Stimulated activated CD4-positive, alpha-beta T cell treated with anti-CD3 and anti-CD28 coated beads, Interleukin-12 subunit alpha, Interleukin-12 subunit beta, amount 100 ng/mL, for 4 hours (primary cell): ENCODE measurements at places on chromosomes 7 and 10.
A peak's percentile ranks its signal among the peaks of the same experiment; 100 is the strongest.

DNA sequence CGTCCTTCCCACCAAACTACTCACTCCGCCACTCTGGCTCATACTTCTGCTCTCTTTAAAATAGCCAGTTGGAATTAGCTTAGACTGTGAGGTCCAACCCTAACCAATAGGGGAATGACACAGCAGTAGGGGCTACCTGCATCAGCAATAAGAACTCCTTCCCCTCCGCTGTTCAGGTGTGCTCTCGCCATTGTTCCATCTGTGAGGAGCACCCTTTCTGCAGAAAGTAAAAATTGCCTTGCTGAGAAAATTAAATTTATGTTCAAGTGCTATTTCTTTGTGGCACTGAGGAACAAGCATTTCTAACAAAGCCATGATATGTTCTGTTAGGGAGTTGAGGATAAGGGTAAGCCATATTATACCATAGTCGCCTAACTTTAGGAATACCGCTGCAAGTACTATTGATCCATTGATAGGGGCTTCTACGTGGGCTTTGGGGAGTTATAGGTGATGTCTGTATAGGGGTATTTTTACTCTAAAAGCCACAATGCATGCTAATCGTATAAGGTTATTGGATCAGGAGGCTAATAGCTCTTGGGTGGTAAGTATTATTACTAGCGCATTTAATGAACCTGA lies 1269.5 kb downstream of the TYW1 start:
- DNase-seq = no peak

DNA sequence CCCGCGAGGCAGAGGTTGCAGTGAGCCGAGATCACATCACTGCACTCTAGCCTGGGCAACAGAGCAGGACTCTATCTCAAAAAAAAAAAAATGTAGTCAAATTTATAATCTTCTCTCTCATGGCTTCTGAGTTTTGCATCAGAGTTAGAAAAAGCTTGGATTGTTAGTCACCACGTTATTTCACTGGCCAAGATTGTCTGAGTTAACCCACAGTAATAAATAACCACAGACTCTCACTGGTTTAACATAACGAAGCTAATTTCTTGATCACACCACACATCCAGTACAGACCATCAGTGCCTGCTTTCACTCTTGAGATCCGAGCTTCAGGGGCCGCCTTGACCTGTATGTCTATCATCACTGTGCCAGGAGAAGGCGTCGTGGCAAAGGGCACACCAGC lies 116.8 kb upstream of the JCAD start:
- no peak for DNase-seq

GRCh38 chr10:132690401-132690800 lies 95.5 kb downstream of the NKX6-2 start:
- no peak for DNase-seq

GRCh38 chr10:84140036-84140379 lies 699 bp downstream of the GHITM start:
- DNase-seq = peak; percentile 12

GRCh38 chr10:131832056-131832685 lies 68.6 kb upstream of the PPP2R2D start:
- no peak for DNase-seq

DNA sequence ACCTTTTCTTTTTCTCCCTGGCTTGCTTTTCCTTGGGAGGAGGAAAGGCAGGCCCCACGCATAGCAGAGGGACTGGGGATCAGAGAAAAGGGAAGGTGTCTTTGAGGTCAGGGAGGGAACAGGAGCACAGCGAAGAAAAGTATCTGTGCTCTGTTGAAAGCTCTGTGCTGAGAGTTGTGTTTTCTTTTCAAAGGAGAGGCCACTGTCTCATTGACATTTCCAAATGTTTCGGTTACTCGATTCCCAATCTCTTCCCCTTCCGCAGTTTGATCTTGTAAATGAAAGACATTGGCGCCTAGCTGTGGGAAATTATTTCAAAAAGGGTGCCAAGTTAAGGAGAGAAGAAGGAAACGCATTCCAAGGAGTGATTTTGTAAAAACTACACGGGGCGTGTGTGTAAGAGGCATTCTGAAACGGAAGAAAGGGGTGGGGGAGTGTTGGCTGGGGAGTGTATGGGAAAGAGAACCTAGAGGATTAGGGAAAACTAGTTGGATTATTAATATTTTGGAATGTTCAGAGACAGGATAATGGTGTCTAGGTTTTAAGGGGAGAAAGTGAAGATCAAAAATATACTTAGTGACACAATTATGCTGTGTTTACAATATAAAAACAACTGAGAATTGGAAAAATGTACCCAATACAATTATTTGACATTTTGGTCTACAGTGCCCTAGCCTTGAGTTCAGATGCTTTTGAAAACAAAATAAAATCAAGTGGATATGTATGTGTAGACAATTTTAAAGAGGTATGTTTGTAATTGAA lies 708 bp downstream of the KLHDC10 start:
- DNase-seq = no peak

DNA sequence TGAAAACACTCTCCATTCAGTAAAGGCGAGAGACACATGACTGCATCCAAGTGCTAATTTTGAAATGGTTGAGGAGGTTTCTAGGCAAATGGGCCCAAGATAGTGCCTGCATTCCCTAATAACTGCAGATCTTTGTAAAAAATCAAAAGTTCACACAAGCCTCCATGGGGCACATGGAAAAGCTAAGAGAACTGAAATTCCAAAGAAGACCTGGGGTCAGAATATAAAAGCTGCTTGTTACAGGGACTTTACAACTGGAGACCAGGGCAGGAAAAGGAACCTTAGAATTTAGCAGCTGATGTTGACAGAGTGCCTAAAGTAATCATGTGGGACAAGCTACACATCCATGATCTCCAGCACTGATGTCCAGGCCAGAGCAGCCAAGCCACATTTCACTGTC lies 10.0 kb upstream of the ABI1 start:
- DNase-seq = no peak

DNA sequence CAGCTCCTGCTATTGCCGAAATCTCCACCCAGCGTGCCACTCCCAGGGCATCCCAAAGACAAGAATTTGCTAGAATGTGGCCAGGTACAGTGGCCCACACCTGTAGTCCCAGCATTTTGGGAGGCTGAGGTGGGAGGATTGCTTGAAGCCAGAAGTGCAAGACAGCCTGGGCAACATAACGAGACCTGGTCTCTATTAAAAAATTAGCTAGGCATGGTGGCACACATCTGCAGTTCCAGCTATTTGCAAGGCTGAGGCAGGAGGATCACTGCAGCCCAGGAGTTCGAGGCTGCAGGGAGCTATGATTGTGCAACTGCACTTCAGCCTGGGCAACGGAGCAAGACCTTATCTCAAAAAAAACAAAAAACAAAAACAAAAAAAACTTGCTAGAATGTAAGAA lies 73.3 kb upstream of the LYZL2 start:
- DNase-seq = no peak

GRCh38 chr7:133783276-133783675 lies 343.9 kb upstream of the LRGUK start:
- DNase-seq = no peak

DNA sequence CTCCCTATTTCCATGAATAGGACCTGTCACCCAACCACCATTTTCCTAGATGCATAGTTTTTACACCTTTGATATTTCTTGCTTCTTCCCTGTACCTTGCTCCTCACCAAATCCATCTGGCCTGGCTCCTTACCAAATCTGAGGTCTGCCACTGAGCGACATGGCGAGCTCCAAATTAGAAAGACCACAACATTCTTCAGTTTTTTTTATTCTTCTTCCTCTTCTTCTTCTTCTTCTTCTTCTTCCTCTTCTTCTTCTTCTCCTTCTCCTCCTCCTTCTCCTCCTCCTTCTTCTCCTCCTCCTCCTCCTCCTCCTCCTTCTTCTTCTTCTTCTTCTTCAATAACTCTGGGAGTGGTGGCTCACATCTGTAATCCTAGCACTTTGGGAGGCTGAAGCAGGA lies 7.1 kb downstream of the CPED1 start:
- DNase-seq = no peak

DNA sequence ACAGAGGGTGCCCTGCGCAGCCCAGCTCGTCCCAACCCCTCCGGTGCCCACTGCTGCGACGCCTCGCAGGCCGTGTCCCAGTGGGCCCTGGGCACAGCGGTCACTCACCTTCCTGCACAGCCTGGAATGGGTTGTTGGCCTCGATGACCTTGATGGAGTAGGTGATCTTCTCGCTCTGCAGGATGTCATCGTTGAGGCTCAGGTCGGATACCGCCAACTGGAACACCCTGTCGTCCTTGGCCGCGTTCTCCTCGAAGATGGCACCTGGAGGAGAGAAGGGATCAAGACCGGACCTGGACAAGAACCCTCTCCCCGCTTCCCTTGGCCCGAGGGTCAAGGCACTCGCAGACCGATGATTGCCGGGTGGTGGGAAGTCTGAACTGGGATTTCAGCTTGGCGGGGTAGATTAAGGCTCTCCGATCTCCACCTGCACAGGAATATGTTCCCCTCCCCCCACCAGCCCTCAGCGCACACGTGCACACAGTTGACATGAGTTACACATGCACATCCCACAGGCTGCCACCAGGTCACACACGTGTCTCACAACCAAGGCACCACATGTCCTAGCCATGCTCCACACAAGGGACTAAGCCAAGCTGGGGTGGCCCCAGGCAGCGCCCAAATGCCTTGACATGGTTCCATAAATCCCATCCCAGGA lies 2.6 kb downstream of the GRID1 start:
- no peak for DNase-seq

GRCh38 chr10:34024693-34025425 lies 690.4 kb upstream of the NRP1 start:
- DNase-seq = no peak

DNA sequence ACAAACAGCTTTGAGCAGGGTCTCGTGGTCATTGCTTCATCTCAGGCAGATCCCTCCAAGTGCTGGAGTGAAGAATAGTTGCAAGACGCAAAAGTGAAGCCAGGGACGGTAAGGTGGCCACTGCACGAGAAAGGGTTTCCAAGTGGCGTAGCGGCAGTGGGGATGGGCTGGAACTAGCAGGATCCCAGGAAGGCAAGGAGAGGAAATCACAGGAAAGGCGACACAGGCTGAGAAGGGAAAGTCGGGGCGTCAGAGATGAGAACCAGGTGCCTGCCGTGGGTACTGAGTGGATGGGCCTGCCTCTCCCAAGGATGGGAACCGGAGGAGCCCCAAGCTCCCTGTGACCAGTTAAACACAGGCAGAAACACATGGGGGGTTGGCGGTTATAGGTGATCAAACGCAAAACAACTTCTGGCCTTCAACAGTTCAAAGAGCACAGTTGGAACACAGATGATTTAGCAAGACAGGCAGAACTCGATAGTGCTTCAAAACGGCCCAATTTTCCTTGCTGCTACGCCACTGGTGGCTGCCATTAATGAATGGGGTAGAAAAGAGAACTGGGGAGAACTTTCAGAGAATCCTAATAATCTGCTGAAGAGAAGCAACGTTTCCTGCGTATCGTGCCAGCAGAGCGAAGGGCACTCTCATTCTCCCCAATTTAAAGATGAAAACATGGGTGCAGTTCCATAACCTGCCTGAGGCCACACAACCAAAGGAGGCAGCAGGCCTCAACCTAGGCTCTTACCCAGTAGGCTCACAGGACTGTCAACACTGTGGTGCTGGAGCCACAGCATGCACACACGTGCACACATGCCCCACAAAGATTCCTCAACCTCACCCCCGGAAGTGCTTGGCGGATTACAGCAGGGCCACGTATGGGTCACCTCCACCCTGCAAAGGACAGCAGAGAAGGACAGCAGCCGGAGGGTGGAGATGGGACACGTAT lies 61.9 kb downstream of the MAD1L1 start:
- DNase-seq = no peak

DNA sequence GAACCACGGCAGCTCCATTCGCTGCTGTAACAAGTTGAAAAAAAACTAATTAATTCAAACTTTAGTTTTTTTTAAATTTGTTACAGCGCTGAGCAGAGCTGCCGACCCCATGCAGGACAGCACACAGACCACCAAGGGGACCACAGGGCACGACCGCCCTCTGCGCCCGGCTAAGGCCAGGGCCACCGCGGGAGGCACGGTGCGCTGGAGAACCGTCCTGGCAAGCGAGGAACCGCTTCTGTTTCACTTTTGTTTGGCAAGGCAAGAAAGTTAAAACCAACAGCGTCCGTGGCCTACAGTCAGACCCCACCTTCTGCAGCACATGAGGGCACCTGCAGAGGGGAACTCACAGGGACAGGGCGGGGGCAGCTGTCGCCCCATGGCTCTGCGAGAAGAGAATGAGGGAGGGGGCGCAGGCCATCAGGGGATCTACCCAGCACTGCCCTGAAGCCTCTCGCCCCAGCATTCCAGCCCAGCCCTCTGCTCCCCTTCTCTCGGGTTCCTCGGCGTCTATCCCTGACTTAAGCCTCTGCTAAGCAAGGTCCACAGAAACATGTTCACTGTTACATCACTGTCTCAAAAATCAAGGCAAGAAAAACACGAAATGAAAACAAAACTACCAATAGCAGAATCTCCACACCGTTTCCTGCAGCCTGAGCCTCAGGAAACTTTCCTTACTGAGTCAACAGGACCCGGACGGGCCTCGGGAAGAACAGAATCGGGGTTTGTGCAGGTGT lies 204.4 kb downstream of the DIP2C start:
- no peak for DNase-seq

DNA sequence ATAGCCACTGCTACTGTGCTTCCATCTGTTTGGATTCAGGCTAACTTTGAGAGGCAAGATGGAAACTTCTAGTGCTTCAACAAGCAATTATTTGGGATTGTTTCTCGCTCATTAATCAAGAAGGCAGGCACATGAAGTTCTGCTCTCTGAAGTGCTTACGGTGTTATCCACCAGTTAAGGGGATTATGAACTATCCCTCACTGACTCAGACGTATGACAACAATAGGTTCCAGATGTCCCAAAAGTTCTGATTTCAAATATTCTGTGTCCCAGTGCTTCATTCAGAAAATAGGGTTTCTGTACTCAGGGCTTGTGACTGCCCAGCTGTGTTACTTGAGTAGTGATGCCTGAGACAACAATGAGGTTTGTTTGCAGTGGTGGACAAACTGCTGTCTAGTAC lies 81.0 kb downstream of the HACD1 start:
- DNase-seq = no peak

DNA sequence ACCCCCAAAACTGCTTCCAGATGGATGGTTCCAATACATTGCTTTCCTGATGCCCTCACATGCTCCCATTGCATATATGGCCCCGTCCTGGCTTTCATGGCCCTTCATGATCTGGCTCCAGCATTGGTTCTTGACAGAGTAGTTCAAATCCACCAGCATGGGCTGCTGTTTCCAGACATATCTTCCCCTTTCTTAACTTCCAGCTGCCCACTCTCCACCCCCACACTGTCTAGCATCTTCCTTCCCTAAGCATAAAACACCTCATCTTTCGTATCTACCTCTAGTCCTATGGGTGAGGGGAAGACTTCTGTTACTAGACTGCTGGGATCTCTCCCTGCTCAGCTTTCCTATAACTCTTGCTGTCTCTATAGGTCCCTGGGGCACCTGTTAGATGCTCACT lies 13.2 kb upstream of the GOLGA7B start:
- no peak for DNase-seq

GRCh38 chr7:117562759-117563158 lies 82.9 kb downstream of the CFTR start:
- DNase-seq = no peak

DNA sequence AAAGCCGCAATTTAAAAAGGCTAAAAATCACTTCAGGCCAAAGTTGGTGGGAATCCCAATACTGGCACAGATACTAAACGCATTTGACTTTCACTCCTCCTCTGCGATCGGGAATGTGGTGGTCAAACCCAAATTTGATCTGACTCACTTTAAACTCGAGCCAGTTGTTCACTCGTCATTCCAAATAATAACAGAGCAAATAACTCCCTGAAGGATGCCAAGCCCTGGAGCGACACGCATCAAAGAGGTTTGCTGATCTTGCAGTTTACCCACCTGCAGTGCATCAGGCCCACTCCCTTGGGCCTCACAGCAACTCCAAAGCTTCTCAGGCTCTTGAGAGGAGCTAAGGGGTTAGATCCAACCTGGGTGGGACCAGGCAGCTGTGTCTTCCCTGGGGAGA lies 12.2 kb downstream of the PTN start:
- DNase-seq = no peak

- DNase-seq = no peak
Observed at GRCh38 chr10:17733620-17734019, 18.4 kb upstream of the TMEM236 start.
